ENCODE measurements at places on chromosomes 13 and 19.

GRCh38 chr19:35557539-35558399, 5.7 kb downstream of the ATP4A start:
- DNase-seq: peak; percentile 64

- DNase-seq: no peak
These were observed 724 bp upstream of the ZNF780A start for GRCh38 chr19:40091205-40092129.

- no peak for DNase-seq
These were observed 179.7 kb upstream of the TSC22D1 start for GRCh38 chr13:44755872-44756271.

DNA sequence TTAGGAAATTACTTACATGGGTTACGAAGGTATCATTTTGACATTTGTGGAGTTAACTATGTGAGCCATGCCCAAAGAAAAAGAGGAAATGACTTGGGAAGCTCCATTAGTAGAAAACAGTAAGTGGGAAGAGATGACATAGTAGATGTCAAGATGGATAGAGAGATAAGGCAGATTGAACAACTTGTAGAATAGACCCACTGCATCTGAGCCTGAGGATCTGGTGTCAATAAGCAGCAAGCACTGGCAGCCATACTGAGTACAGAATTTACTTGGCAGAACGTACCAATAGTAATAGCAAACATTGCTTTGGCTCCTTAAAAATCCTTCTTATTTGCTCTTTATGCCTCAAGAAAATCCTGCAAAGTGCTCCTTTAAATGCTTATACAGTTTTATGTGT, 203.8 kb downstream of the GPC6 start:
- DNase-seq: no peak

GRCh38 chr13:33696530-33696929, 121.4 kb upstream of the RFC3 start:
- DNase-seq: no peak

DNA sequence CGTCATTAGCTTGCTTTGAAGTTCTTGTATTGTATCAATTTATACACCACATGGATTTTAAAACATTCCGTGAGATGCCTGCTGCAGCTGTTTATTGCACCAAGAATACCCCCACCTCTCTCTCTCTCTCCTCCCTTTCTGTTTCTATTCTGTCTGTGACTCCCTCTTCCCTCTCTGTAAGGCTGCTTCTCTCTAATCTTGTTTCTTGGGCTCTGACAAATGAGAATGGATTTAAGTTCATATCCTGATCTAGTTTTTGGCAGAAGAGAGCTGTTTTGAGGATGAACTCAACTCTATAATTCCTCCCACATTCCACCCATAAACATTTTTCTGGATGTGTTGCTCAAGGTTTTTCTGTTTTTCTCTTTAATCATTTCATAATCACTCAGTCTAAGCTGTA, 144.3 kb upstream of the FRY start:
- no peak for DNase-seq

- no peak for DNase-seq
These were observed 240.6 kb downstream of the GGACT start for GRCh38 chr13:100347968-100348367.

GRCh38 chr13:93108111-93108601, 118.5 kb upstream of the GPC6 start:
- DNase-seq: no peak

GRCh38 chr13:101412076-101412475, 4.2 kb downstream of the NALCN start:
- no peak for DNase-seq

GRCh38 chr13:31761951-31762350, 22.6 kb downstream of the RXFP2 start:
- no peak for DNase-seq

- no peak for DNase-seq
These were observed 199.7 kb downstream of the GGACT start for GRCh38 chr13:100388923-100389322.

- DNase-seq: no peak
These were observed 472.1 kb downstream of the FOXO1 start for GRCh38 chr13:40194224-40194806.

DNA sequence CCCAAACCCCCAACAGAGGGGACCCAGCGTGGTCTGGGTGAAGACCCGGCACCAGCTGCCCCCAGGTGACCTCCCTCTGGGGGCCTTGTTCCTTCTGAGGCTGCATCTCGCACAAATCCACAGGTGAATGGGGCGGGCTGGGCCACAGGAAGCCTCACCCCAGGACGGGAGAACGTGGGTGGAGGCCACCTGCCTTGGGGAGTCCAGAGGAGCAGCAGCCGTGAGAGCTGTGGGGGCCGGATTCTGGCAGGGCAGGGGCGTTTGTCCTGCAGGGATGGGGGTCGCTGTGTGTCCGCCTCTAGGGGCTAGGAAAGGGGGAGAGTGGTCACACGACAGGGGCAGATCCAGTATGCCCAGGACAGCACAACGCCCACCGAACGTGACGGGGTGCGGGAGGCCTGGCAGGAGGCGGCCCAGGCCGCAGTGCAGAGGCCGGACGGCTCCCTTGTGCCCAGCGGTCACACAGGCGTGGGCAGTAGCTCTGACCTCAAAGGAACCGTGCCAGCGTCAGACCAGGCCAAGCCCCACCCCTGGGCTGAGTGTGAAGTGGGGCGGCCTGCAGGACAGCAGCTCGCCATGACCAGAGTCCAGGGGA, 6.7 kb downstream of the POLR2E start:
- peak; percentile 58 for DNase-seq

DNA sequence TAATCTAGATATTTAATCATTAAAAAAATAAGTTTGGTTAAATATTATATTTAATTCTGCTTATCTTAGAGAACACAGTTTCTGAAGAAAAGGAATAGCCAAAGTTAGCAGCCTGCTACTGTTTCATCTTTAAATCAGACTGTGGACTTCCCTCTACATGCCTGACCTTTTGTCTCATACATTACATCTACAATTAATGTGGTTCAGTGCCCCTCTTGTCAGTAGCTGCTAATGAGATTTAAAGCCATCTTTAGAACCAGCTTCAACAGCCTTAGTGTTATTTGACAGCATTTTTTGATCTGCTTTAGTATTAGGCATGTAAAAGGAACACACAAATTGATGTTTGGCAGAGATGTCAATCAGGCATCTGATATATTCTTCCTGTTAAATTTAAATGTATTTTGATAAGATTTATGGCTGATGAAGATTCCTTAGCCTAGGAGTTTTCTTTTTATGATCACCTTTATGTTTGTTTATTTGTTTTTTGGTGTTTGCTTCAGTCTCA, 1925.8 kb upstream of the PRR20A start:
- no peak for DNase-seq

GRCh38 chr13:28392428-28392827, 102.5 kb downstream of the FLT1 start:
- DNase-seq: no peak

DNA sequence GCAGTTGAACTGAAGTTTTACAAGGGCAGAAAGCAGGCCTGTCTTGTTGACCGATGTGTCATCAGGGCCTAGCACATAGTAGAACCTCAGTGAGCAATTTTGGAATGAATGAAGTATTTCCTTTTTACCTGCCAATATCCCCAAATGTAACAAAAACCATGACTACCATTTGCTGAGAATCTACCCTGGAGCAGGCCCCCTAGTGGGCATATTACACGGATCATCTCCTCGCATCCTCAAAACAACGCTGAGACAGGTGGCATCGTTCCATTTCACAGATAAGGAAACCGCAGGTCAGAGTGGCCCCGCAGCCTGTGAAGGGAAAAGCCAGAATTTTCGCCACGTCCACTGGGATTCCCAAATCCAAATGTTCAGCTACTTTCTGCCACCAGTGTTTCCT, 77.9 kb downstream of the CACNA1A start:
- DNase-seq: peak; percentile 26

DNA sequence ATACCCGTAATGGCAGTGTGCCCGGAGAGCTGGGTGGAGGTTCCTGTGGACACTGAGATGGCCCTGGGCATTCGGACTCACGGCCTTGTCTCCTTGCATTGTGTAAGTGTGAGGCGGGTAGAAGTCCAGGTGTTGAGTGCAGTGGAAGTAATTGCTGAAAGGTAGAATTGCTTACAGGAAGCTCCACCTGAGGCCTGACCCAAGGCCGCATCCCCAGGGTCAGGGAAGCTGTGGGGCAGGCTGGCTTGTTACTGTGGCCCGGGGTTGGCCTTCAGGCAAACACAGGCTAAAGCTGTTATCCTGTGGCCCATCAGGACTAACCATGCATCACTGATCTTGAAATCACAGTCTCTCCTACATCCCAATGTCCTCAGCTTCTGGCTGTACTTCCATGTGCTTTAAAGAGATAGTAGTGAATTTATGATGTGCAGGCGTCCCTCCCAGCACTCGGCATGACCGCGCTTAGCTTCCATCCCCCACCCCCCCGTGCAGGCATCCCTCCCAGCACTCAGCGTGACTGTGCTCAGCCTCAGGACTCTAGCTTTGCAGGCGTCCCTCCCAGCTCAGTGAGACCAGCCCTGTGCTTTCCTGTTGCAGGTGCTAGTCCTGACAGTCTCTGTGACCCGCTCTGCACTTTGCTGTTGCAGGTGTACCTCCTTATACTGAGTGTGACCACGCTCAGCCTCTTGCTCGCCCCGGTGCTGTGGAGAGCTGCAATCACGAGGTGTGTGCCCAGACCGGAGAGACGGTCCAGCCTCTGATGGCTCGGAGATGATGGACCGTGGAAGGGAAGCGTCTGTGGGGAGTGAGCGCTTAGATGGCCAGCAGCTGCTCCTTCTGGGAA, 35.6 kb upstream of the TFDP1 start:
- no peak for DNase-seq

GRCh38 chr13:44403461-44404056, 29.9 kb downstream of the SERP2 start:
- DNase-seq: no peak

DNA sequence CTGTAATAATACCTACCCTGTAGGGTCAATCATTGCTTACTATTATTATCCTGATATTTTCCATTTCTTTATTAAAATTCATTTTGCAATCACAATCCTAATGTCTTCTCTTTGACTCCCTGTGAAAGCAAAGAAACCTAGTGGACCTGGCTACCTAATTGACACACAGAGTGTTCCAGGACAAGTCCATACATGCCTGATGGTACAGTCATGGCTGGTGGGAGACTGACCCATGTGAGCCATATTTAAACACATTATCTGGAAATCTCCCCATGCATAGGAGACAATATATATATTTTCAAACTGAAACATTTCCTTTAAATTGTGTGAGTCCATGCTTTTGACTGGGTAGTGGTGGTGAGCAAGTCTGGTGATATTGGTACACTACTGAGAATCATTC, 230.6 kb upstream of the DACH1 start:
- DNase-seq: no peak

GRCh38 chr19:31330761-31331160, 18.5 kb downstream of the TSHZ3 start:
- no peak for DNase-seq

DNA sequence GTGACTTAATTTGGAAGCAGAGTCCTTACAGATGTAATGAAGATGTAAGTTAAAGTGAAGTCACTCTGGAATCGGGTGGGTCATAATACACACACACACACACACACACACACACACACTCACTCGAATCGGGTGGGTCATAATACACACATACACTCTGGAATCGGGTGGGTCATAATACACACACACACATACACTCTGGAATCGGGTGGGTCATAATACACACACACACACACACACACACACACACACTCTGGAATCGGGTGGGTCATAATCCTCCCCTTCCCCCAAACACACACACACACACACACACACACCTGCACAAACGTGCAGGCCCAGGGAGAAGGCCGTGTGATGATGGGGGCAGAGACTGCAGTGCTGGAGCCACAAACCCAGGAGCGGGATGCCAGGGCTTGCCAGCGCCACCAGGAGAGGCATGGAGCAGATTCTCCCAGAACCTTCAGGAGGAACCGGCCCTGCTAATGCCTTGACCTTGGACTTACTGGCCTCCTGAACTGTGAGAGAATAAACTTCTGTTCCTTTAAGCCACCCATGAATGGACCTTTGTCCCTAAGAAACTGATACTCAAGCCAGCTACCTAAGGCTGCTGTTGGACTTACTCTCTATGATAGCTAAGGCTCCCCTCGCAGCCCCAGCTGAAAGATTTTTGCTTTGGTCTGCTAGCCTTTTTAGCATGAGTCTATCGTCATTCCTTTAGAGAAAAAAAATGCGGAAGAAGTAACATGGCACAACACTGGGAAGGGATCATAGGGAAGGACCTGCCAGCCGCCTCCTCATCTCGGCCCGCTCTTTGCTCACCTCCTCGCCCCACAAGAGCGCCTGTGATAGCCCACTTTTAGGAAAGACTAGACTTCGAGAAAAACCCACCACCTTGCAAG, 136.2 kb upstream of the RNF113B start:
- no peak for DNase-seq

DNA sequence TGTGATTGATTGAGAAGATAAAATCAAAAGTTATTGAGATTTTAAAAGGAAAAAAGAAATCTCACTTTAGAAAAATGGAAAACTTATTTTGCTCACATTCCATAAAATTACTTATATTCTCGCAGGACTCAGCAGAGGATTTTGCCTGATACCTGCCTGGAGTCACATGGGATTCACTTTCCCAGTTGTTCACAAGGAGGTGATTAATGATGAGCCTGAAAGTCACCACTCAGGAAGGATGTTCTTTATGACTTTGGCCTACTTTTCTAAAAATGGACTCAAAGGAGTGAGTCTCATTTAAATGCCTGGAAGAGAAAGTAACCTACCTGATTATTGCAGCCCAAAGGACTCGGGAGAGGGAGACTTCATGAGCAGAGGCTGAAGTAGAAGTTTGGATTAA, 34.5 kb upstream of the FAM216B start:
- DNase-seq: no peak

GRCh38 chr19:32388393-32388855, 17.1 kb upstream of the DPY19L3 start:
- DNase-seq: no peak

DNA sequence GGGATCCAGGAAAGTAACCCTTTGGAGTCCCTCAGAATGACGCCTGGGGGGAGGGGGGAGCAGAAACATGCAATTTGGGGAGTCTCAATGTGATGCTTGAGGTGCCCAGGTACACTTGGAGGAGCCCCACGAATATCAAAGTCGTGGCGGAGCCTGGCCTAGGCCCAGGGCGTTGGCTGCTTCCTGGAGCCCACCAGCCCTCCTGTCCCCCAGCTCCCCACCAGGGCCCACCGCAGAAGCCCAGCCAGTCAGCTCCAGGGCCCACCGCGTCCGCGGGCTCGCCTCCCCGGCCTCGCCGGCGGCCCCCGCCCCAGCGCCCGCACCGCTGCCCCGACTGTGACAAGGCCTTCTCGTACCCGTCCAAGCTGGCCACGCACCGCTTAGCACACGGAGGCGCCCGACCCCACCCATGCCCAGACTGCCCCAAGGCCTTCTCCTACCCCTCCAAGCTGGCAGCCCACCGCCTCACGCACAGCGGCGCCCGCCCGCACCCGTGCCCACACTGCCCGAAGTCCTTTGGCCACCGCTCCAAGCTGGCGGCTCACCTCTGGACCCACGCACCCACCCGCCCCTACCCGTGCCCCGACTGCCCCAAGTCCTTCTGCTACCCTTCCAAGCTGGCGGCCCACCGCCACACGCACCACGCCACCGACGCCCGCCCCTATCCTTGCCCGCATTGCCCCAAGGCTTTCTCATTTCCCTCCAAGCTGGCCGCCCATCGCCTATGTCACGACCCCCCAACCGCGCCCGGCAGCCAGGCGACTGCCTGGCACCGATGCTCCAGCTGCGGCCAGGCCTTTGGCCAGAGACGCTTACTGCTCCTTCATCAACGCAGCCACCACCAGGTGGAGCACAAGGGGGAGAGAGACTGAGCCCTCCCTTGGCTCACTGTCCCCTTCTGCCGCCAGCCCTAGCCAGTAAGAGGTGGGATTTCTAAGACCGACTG, 2.1 kb downstream of the ZNF575 start:
- peak; percentile 46 for DNase-seq

All from activated naive CD4-positive, alpha-beta T cell treated with anti-CD3 and anti-CD28 coated beads, Interleukin-2, amount 10 ng/mL, durations not matched to agents 7 days and 5 days (primary cell).